Kidney (tissue), 22 donors: ENCODE measurements at places on chromosomes 3 and 15. TPM values are rescaled to one million over a fixed set of nuclear protein-coding genes. Genes with fewer than 3 reads are reported as not detected.

ZIC1 gene
- not detected for polyA plus RNA-seq

RYR3 gene
- polyA plus RNA-seq, result 0.90 TPM

PP2D1 gene
- polyA plus RNA-seq, result not detected

CPEB1 gene
- polyA plus RNA-seq, result 1.6 TPM

APOD gene
- polyA plus RNA-seq, result 12.9 TPM

SMAD3 gene
- 10.1 TPM for polyA plus RNA-seq

IL17RC gene
- polyA plus RNA-seq, result 31.5 TPM

STARD5 gene
- 3.2 TPM for polyA plus RNA-seq
